ENCODE measurements at places on chromosomes 1 and 21.

DNA sequence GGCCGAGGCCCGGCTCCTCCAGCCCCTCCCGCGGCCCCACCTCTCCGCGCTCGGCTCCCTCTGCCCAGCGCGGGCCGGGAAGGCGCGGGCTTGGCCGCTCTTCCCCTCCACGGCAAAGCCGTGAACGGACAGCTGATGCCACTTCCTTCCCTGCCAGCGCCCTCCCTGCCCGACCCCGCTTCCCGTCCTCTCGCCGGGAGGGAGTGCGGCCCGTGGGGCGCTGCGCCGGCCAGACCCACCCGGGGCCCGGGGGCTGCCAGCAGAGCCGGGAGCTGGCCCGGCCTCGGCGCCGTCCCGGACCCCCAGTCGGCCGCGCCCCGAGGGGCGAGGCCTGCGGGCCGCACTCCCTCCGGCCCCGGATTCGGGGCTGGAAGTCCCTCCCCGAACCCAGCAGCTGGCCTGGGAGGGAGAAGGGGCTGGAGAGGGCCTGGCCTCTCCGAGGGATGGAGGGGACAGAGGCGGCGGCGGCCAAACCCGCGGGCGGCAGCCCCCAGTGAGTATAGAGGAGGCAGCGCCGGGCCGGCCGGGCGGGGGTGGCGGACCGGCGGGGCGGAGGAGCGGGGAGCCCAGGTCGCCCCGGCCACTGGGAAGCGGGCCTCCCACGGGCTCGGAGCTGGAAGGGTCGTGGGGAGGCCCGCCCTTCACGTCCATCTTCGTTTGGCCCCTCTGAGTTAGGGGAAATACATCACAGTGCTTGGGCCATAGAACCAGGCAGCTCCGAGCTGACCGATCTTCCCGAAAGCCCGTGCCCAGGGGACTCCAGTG is at the start of gene KIAA1614:
Gene KIAA1614, plus strand, starts transcription at position 97 of the 765 bp plus-strand sequence. Its CDS starts 347 bp downstream, at position 444.
- DNase-seq = peak; percentile 44

GRCh38 chr1:174874331-174875053 is 125.3 kb upstream of the CACYBP start:
- DNase-seq = no peak

- no peak for DNase-seq
Measured at GRCh38 chr1:219373616-219373935, 199.9 kb downstream of the LYPLAL1 start.

GRCh38 chr1:212858461-212859265 is 588 bp downstream of the FLVCR1 start:
- peak; percentile 30 for DNase-seq

GRCh38 chr1:32773764-32774463 is 43.2 kb downstream of the YARS1 start:
- DNase-seq = no peak

GRCh38 chr1:44059664-44060355 is 28.5 kb upstream of the SLC6A9 start:
- DNase-seq = peak; percentile 48

DNA sequence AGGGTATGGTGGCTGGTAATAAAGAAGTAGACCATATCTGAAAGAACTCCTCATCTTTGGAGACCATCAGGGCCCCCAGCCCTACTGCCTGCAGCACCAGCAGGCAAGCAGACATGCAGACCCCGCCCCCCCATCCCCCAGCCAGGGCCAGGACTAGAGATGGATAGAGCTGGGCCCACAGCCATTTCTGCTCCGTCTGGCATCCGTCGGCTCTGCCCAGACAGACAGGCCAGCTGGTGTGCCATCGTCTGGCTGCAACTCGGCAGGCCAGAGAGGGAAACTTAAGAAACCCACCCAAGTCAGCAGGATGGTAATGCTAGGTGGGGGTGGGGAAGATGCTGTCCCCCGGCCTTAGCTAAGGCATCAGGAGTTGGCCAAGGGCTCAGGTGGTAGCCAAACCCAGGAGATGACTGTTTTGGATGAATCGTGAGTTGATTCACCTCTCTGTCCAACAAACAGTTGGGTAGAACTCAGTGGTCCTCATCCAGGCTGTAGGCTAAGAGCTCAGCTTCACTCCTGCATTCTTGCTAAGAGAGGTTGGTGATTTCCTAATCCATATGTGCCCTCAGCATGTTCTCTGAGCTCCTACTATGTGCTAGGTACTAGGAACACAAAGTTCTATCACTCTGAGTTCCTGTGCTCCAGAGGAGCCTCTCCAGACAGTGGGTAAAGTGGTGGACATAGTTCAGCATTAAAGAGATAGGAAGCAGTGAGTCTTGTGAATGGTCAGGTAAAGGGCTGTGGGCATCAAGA is 23.2 kb upstream of the TMEM222 start:
- DNase-seq = peak; percentile 16

DNA sequence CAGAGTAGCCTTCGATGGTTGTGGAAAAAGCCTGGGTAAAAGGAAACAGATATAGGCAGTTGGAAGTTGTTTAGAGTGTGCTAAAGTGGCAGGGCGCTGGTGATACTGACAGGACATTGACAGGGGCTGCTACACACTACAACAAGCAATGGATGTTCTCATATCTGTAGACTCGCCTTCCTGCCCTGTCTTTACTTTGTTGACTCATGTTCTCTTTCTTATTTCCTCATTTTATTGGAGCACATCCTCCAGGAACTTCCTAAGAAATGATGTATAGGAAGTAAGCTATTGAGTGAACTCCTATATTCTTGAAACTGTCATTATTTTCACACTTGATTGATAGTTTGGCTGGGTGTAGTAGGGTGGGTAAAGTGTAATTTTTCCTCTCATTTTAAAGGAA is 51.0 kb downstream of the C4BPA start:
- DNase-seq = no peak

DNA sequence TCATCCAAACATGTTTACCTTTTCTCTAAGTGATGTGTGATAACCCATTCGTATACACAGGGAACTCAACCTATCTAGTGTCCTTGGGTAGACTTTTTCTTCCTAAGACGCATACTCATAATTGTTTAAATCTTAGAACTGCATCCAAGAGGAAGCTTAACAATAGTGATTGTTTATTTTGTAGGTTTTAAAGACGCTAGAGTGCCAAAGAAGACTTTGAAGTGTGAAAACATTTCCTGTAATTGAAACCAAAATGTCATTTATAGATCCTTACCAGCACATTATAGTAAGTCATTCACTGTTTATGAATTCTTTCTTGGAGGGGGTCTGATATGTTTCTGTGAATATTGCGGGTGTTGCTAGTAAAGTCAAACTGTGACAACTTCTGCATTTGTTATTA is 25.4 kb downstream of the PLA2G4A start:
- no peak for DNase-seq

DNA sequence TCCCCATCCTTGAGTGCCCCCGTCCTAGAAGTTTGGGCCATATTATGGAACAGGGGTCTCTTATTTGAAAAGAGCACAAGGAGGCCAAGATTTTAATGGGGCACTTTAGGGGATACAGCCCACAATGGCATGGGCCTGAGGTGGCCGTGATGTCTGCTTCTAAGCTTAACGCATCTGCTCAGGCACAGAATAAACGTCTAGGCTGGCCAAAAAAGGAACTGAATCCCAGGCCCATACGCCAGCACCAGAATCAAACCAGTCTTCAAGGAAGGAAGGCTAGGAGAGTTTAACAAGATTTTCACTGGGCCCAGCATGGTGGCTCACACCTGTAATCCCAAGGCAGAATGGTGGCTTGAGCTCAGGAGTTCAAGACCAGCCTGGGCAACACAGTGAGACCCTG is 9.2 kb upstream of the SARS1 start:
- no peak for DNase-seq

All from fibroblast of mammary gland (primary cell).